ENCODE measurements at places on chromosomes 7 and 10. TPM values are rescaled to one million over a fixed set of nuclear protein-coding genes. Genes with fewer than 3 reads are reported as not detected.
A peak's percentile ranks its signal among the peaks of the same experiment; 100 is the strongest.

- DNase-seq = no peak
Observed at GRCh38 chr7:135920478-135920877, 56.7 kb downstream of the MTPN start.

The LLCFC1 gene
- total RNA-seq = not detected

The PRKCQ gene
- 2.0 TPM for total RNA-seq

- DNase-seq = no peak
Observed at GRCh38 chr7:134245253-134245652, 71.5 kb downstream of the SLC35B4 start.

DNA sequence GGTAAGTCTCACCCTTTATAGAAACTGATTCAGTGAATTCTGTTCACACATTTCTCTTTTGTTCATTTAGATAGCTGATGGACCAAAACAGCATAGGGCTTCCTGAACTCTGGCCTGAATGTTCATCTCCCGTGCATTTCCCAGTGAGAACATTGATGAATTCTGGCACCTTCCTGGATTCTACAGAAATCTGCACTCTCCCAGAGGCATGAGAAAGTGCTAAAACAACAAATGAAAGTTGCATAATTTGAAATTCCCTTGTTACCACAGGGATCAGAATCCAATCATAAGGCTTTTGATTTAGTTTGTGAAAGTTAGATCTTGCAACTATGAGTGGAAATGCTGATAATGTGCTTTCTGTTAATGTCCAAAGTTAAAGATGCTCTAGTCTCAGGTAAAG lies 29.7 kb upstream of the SCIN start:
- DNase-seq = no peak

GRCh38 chr7:110448918-110449317 lies 642.0 kb upstream of the LRRN3 start:
- DNase-seq = no peak

DNA sequence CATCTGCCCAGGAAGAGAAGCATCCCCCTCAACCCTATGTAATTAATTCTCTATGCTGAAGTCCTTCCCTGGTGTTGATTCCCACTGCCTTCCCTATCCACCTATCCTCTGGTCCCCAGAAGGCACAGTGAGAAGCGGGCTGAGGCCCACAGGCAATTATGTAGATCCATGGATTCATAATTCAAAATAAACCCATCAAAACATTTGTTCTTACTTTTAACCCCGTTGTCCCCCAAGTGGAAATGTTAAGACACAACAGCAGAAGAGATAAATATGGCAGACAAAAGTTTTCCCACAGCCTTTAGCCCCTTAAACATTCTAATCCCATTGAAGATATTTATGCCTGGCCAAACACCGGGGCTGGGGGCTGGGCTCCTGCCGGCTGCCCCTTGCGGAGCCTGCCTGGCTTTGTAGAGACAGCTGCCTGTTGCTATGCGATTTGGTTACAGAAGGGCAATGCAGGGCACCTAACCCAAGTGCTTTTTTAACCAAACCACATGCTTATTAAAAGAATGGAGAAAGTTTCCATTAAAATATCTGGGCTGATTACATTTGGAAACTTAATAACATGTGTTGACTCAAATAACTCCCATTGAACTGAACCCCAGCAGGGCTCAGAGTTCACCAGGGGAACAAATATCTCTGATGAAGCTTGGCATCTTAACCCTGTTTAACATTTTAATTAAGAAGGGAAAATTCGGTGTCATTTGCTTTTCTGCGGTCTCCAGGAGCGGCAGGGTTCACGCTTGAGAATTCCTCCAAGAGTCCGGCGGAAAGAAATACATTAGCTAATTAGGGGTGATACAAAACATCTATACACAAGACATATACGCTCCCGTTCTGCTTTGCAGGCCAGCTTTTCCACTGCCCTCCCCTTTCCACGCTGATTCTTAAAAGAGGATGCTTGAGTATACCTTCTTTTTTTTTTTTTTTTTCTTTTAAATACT lies 110.8 kb upstream of the FGFR2 start:
- DNase-seq = no peak

GRCh38 chr10:72692994-72693781 lies 1.2 kb downstream of the MCU start:
- DNase-seq = no peak

DNA sequence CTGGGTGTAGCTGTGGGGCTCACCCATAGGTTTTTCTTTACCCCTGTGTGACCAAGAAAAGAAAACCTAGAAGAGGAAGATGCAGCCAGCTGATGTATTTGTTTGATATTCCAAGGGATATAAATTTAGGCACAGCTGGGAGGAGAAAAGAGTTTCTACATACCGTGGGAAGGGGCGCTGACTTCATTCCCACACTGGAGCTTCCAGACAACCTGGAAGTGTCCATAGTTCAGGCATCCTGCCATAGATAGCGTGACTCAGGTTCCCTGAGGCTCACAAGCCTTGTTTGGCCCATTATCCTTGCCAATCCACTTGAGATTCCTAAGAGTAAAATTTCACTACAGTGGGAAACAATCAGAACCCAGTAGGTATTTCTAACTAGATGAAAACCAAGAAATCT lies 371.7 kb upstream of the NRP1 start:
- no peak for DNase-seq

- DNase-seq = no peak
Observed at GRCh38 chr10:31659665-31660064, 269.0 kb downstream of the ARHGAP12 start.

DNA sequence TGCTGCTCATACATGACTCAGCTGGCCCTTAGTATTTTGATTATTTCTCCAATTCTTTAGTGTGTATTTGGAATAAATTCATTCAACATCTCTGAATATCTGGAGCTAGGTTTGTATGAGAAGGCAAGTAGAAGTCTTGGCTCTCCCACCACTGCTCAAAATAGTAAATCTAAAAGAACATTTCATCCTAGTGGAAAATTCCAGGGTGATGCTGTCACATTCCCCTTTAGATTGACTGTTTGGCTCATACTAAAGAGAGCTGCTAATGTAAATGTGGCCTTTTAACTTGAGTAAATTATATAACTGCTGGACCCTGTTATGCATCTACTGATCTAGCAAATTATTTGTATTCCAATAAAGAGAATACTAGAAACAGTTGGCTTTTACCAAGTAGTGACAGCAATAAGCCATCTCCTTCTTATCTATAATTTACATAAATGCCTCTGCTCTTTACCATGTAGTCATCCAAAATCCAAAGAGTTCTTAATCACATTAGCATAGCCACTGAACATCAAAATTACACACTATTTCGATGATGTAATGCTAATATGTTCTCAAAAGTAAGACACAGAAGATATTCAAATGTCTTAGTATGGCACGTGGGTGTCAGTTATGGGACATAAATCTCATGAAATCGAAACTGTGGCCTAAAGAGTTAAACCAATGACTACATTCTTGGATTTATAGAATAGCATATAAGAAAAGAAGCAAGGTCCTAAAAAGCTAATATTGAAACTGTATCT lies 86.9 kb upstream of the KCND2 start:
- DNase-seq = no peak

DNA sequence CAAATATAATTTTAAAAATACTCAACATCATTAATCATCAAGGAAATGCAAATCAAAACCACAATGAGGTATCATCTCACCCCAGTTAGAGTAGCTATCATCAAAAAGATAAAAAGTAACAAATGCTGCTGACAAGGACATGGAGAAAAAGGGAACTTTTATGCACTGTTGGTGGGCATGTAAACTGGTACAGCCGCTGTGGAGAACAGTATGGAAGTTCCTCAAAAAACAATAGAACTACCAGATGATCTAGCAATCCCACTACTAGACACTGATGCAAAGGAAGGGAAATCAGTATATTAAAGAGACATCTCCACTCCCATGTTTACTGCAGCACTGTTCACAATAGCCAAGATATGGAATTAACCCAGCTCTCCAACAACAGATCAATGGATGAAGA lies 384.5 kb downstream of the PLXDC2 start:
- DNase-seq = no peak

- DNase-seq = no peak
Observed at GRCh38 chr7:82723411-82723810, 279.8 kb upstream of the CACNA2D1 start.

DNA sequence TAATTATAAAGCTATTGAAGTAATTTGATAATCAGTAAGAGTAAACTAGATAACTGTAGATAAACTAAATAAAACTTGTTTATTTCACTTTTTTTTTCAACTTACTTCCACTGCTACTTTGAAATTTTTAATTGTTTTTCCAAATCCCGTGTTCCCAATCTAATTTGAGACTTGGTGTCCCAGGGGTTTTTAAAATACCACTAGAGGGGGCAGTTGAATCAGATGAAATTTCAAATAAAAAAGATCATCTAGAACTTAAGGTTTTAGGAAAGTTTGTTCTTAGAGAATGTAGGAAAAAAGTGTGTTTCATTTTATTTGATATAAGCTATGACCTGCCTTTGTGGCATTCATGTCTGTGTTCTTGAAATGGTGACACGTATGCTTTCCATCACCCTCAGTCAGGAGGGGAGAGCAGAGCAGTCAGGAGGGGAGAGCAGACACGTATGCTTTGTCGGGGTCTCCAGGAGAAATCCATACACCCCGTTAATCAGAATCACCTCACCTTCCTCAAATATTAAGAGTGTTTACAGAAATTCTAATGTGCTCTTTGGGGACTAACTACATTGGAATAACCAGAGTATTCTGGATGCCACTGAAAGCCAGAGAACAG lies 49.9 kb downstream of the C10orf67 start:
- DNase-seq = no peak

DNA sequence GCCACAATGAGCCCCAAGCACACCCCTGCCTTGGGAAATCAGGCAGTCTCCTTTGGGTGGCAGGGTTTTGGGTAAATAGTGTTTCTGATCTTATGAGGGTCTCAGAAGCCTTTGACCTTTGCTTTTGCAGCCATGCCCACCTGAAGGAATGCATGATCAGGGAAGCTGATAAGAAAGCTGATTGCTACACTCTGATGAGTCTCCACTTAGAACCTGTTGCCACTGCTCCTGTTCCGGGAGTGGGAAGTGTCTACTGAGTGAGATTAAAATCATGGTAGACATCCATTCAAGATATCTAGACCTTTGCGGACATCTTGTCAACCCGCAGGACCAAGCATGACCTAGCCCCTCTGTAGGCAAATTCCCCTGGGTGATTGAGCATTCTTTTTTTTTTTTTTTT lies 282.6 kb downstream of the SKIDA1 start:
- no peak for DNase-seq

DNA sequence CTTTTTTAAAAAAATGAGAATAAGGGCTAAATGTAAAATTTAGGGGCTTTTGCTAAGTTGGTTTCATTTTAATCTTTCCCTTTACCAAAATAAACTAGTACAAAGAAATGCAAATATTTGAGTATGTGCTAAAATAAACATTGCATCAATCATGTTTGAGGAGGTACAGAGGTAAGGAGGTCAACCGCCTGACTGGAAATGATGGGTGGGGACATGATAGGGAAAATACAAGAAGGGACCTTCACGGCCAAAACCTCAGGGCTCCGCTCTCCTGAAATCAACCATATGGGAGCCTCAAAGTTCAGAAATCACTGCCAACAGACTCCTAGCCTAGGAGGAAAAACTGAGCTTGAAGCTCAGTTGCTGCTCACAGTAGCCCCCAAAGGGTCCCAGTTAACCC lies 207.6 kb downstream of the AHR start:
- DNase-seq = no peak

DNA sequence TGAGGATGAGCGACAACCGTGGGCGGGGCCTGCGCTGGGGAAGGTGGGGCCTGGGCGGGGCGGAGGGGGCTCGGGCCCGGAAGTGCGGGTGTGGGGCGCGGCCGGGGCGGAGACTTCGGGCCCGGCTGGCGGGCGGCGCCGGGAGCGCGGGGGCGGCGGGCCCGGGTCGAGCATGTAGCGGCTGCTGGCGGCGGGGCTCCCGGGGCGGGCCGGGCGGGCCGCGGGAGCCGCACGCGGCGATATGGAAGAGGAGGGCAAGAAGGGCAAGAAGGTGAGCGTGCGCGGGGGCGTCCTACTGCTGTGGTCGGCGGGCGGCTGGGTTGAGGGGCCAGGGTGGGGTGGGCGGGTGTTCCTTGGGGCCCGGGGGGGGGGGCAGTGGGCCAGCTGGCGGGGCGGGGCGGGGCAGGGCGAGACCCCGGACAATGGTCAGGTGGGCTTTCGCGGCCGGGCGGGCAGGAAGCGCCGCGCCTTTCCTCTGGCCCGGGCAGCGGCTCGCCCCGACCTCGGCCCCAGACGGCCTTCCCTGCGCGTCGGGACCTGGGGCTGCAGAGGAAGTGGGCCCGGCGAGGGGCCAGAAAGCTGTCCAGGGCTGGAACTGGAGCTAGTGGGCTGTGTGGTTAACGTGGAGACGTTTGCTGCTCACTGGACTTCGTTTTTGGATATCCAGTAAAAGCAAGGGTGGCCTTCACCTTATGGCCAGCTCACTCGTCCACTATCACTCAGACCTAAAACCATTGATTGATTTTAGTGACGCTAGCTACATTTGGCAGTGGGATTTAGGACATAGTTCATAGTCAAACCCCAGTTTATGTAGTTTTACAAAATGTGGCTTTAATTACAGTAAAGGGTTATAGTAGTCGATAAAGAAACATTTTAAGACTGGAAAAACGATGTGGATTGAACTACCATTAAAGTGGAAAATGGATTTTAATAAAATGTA lies at the start of gene CCM2:
Gene CCM2 (plus strand): TSS at position 109 of the 940 bp plus-strand sequence. CDS start 133 bp downstream, at position 242.
- no peak for DNase-seq

GRCh38 chr7:30448461-30449189 lies 30.0 kb downstream of the NOD1 start:
- no peak for DNase-seq

DNA sequence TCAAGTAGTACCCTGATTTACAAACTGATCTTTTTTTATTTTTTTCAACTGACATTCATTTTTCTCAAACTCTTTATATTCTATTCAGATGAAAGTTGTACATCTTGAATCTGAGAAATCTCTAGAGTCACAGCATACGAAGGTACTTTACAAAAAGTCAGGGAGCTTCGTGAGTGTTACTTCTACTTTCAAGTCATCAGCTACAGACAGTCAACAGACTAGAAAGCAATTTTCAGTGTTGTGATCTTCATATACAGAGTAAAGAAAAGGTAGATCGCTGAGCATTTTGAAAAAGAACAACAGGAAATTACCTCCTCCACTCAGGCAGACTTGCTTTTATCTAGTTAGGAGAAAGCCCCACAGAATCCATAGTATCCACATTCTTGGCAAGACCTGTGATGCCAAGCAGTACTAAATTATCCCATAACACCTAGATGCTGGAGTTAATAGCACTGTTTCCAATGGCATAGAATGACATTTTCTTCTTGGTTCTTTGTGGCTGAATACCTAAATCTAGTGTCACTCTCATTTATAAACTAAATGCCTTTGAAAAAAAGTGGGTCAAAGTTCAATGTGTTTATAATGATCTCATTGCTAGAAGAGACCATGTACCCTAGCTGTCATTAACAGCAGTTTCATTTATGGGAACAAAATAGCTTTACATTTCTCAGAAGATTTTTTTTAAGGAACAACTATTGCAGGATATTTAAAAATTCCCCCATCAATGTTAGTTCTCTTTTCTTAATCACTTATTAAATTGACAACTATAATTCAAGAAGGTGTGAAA lies 12.0 kb upstream of the ZNF800 start:
- no peak for DNase-seq

- DNase-seq = no peak
Observed at GRCh38 chr10:49518982-49519578, 19.8 kb downstream of the ERCC6 start.

GRCh38 chr10:88879534-88880281 lies at the start of gene STAMBPL1:
Gene STAMBPL1, plus strand, starts transcription at chr10:88880245. Its CDS starts 21,464 bp downstream, at chr10:88901709.
- peak; percentile 13 for DNase-seq

The TAS2R4 gene
- 2.0 TPM for total RNA-seq
